ENCODE measurements at places on chromosomes 11 and 22. TPM values are rescaled to one million over a fixed set of nuclear protein-coding genes. Genes with fewer than 3 reads are reported as not detected.

The OR5P2 gene
- total RNA-seq: not detected

The SESN3 gene
- 19.8 TPM for total RNA-seq

The GRM5 gene
- total RNA-seq: 0.05 TPM

The B3GAT1 gene
- not detected for total RNA-seq

The VSIG10L2 gene
- total RNA-seq: not detected

The SFI1 gene
- 19.8 TPM for total RNA-seq

The PNPLA3 gene
- total RNA-seq: 6.2 TPM

The SNX32 gene
- total RNA-seq: not detected

The ALDH3B2 gene
- not detected for total RNA-seq

- DNase-seq: no peak
Measured at GRCh38 chr11:77411137-77411707, 62.7 kb downstream of the PAK1 start.

- no peak for DNase-seq
Measured at GRCh38 chr11:122156940-122157382, 40.9 kb upstream of the BLID start.

- no peak for DNase-seq
Measured at GRCh38 chr11:75271730-75272129, 31.2 kb downstream of the TPBGL start.

DNA sequence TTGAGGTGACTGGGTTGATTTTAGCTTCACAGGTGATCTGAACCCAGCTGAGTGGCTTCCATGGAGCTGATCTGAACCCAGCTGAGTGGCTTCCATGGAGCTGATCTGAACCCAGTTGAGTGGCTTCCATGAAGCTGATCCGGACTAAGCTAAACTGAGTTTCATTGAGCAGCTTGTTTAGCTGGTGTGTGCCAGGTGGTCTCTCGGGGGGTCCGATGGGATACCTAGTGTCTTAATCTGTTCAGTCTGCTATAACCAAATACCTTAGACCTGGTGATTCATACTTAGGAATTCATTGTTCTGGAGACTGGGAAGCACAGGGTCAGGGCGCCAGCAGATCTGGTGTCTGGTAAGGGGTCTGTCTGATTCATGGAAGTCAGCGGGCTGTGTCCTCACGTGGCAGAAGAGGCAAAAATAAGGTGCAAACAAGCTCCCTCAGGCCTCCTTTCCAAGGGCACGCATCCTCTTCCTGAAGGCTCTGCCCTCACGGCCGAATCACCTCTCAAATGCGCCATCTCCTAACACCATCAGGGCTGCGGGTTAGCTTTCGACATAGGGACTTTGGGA is 52.5 kb upstream of the KCNQ1OT1 start:
- DNase-seq: no peak

DNA sequence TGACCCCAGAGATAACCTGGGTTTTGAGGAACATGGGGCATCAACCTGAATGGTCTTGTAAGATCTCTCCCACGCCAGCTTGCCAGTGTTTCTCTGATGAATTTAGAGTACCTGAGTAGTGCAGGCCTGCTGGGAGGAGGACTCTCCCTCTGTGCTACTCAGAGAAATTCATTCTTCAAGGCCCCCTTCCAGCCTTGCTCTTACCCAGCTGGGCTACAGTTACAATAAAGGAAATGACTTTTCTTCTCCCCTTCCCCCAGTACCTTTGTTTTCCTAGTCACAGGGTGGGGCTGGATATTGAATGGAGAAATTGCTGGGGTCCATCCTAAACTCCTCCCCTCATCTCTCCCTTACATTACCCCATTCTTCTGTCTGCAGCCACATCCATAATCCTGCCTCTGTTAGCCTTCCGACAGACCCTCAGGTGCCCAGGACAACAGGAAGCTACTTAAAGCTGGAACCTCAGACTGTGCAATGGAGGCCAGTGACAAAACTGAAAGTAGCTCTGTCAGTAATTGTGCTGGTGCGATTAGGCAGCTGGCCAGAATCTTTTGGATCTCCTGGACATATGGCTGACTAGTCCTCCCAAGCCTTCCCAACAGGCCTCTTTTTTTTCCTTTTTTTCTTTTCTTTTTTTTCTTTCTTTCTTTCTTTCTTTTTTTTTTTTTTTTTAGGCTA is 17.4 kb downstream of the LIMK2 start:
- DNase-seq: no peak

DNA sequence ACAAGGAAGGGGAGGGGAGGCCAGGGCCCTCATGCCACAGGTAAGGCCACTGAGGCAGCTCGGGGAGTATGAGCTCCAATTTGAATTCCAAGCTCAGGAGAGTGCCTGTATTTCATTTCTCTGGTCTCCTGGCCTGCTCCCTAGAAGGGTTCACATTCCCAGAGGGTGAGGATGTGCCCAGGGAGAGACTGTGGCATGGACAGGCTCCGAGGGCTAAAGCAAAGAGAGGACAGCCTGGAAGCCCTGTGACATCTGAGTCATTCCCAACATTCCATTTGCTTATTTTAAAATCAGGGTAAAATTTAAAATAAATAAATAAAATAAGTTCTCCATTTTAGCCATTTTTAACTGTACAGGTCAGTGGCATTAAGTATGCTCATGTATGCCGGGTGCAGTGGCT is 18.6 kb upstream of the FOLR1 start:
- no peak for DNase-seq

DNA sequence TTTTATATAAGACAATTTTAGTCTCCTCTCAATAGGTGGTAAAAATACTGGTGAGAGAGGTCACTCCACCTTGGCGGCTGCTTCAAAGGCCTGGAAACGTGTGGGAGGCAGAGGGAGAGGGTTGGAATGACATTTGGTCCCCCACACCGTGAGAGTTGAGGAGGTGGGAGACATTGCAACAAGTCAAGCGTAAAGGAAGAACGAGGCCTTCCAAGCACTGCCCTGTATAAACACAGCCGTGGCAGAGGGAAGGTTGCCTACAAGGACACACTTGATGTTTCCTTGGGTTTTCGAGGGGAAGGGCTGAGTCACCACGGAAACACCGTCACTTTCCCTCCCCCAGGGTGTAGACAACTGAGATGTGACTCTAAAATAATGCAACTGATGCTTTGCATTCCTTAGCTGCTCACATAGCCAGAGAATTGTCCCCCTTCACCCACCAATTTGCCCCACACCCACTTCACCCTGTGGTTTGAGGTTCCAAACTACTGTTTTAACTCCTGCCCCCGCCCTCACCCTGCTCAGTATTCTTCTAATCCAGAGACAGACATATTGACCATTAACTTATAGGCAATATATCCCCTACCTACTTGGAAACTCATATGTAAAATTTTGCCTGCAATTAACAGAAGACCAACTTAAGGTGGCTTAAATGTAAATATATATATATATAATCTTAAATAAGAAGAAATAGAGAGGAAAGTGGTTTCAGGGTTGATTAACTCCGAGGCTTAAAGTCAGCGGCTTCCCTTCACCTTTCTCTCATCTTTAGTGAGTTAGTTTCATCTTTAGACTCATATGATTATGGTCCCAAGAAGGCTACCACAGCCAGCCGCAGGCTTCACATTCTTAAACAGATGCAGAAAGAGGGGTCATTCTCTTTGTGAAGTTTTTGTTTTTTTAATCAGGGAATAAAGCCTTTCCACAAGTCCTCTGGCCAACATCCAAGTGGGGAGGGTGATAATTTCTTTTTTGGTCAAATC is 54.1 kb upstream of the BDNF start:
- peak; percentile 22 for DNase-seq

GRCh38 chr11:59429924-59430516 is 3.8 kb upstream of the OR5A2 start:
- DNase-seq: peak; percentile 33

GRCh38 chr11:27497284-27497866 is 9.2 kb downstream of the LIN7C start:
- no peak for DNase-seq

- no peak for DNase-seq
Measured at GRCh38 chr11:33630936-33631748, 69.5 kb downstream of the C11orf91 start.

DNA sequence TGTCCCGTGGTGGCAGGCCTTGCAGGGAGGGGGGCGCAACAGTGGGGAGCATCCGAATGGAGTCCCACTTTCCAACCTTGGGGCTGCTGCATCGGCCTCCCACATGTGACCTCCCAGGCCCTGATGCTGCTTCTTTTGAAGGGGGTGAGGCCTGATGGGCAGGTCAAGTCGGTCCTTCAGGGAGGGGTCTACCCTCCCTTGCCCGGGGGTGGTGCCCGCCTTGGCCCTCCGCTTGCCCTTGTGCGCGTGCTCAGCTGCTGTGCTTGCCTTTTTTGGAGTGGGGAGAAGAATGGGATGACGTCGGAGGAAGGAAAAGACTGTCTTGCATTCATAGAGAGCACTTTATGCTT is 66.9 kb downstream of the PRDM11 start:
- DNase-seq: no peak

GRCh38 chr22:43136255-43136654 is 6.9 kb downstream of the MCAT start:
- DNase-seq: no peak

- DNase-seq: peak; percentile 58
Measured at GRCh38 chr11:70399681-70400112, 1.4 kb downstream of the CTTN start.

- DNase-seq: peak; percentile 58
Measured at GRCh38 chr11:17354601-17354991, 3.0 kb downstream of the NCR3LG1 start.

DNA sequence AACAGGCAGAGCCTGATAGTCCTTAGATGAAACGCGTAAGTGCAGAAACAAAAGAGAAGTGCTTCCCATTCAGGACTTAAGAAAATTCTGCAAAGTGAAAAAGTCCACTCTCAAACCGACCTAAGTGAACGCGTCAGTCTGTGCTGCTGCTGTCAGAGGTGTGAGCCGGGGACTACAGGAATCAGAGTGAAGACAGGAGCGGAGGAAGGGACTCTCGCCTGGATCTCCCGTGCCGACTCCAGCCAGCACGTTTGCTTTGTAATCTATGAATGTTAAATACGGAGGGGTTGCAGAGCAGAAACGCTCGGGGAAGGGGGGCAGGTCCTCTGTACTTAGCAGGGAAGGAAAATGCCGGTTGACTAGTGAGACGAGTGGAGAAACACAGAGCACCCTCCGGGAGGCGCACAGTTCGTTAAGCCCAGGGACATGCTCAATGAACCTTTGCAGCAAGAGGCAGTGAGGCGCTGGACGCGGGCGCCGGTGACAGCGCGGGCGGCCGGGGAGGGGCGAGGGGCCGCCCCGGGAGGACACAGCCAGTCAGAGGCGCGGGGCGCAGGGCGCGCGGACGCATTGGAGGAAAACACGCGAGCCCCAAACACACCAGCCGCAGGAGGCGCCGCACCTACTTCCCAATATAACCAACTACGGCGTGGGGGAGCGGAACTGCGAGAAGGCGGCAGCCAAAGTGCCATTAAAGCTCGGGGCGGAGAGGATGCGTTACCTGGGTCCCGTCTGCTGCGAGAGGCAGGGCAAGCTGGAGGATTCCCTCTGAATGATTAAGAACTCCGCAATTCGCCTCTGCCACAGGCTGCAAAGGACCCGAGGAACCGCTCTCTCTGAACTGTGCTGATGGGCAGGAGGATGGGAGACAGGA is at the start of gene CNTN5:
CNTN5 (plus strand) TSS at position 598 of the 874 bp plus-strand sequence.
- DNase-seq: no peak

- no peak for DNase-seq
Measured at GRCh38 chr11:93904716-93905115, 54.3 kb upstream of the VSTM5 start.

DNA sequence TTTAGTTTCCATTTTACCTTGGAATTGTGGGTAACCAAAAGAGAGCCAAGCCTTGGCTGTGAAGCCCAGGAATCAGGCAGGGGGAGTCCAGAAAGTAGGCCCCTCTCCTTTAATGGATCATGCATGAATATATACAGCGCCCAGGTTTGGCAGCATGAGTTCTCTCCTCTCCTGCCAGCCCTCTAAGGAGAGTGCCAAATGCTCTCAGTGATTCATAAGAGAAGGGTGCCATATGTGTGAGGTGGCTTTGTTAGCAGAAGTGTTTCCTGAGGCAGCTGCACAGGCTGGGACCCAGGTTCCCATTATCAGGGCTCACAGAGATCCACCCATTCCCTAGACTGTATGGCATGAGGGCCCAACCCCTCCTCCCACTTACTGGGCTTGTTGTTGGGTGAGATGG is 52.3 kb upstream of the SCUBE2 start:
- no peak for DNase-seq

DNA sequence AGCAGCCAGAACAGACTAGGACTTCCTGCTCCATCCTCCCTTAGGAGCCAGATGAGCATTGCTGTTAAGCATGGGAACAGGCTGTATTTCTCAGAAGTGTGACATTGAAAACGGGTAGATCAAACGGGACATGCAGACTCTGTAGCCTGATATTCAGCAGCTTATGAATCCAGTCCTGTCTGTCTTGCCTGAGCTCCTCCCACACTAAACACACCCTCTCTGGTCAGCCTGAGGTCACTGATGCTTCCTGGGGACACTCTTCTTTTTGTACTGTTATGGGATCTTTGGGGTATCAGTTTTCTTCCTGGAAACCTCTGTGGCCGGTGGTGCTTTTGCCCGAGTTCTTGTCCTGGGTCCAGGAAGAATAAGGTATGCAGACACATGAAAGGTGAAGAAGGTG is 35.8 kb downstream of the C11orf91 start:
- DNase-seq: no peak

DNA sequence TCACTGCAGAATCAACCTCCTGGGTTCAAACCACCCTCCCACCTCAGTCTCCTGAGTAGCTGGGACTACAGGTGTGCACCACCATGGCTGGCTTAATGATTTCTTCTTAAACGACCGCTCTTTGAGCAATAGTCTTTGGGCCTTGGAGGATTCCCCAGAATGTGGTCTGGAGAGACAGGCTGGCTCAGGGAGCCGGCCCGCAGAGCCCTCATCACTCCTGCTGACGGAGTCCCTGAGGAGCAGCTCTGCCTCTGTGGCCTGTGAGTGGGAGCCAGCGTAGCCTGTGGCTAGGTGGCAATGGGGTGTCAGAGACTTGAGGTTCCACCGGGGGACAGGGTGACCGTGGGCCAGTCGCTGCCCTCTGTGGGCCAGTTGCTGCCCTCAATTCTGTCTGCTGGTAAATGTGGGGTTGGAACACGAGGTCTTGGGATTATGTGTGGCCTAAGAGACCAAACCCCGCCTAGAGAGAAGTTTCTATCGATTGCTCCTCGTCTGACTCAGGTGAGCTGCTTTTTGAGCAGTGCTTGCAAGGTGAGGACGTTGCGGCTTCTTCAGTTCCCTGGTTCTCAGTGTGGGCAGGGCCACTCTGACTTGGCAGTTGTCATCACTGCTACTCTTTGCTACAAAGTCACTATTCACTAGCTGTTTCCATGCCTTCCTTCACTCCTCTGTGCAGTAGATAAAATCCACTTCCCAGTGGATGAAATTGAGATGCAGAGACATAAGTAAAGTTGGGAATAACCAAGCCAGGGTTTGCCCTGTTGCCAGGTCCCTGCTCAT is 124.8 kb upstream of the NECTIN1 start:
- DNase-seq: no peak

DNA sequence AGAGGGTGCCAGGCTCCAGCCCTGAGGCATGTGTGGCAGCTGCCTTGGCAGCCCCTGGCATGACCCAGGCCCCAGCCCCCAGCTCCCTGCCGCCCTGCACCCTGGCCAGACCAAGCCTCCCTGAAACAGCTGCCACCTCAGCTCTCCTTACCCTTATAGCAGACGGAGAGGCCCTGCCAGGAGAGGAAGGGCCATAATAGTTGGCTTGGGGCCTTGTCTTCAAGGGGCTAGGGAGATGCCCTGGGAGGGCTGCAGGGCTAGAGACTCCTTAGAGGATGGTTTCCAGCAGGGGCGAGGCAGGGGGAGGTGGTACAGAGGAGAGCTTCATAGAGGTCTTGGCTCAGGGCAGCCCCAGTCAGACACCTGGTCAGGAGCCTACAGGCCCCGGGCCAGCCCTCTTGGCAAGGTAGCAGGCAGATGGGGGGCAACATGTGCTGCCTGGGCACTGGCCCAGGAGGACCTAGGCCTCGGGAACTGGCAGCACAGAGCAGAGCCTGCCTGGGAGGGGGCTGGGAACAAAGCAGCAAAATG is 13.0 kb downstream of the SMTN start:
- no peak for DNase-seq
